ENCODE measurements at places on chromosomes 7 and 10. TPM values are rescaled to one million over a fixed set of nuclear protein-coding genes. Genes with fewer than 3 reads are reported as not detected.

The SLC39A12 gene
- not detected for total RNA-seq

The CRPPA gene
- total RNA-seq = 7.9 TPM

The GDF2 gene
- not detected for total RNA-seq

- no peak for DNase-seq
Observed at GRCh38 chr7:45244981-45245380, 87.4 kb downstream of the RAMP3 start.

DNA sequence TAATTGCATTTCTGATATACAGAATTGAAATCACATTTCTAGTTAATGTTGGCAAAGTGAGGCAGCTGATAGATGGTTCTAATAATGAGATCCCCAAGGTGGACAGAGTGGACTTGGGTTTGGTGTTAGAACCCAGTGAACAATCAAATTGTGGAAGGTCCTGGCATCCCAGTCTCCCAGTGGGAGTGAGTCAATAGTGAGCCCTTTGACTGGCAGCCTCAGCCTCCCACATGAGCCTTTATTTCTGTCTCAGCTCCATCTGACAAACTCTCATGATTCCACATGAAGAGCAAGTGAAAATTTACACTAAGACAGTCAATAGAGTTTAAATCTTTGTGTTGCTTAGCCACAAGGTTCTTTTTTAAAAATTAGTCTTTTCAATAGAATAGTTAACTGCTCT, 56.7 kb upstream of the MYO3A start:
- DNase-seq = no peak

- no peak for DNase-seq
Observed at GRCh38 chr7:2921653-2922347, 77.7 kb upstream of the GNA12 start.

DNA sequence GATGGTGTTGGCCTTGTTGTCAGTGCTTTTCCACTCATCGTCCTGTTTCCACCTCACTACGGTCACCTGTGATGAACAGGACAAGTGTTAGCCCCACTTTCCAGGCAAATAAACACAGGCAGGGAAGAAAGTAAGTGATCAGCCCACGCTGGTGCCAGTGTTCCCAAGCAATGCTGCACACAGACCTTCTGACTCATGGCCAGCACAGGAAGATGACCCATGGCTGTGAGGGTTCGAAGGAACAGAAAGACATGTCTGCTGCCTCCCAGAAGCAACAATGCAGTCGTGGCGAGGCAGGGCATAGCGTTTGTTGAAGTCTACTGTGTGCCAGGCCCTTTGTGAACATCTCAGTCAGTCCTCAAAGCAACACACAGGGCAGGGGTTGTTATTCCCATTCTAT, 35.7 kb downstream of the SLC29A3 start:
- DNase-seq = no peak

The VIPR2 gene
- 8.5 TPM for total RNA-seq

The AKR1C2 gene
- total RNA-seq = 170 TPM

- no peak for DNase-seq
Observed at GRCh38 chr7:53119514-53119941, 84.1 kb downstream of the POM121L12 start.

The ASB4 gene
- 0.71 TPM for total RNA-seq

The LLCFC1 gene
- total RNA-seq = not detected

- no peak for DNase-seq
Observed at GRCh38 chr10:74521526-74521925, 304.9 kb upstream of the KAT6B start.

- no peak for DNase-seq
Observed at GRCh38 chr7:152424348-152425108, 11.3 kb downstream of the KMT2C start.

The KAZALD1 gene
- total RNA-seq = 7.1 TPM

The OR6V1 gene
- not detected for total RNA-seq

DNA sequence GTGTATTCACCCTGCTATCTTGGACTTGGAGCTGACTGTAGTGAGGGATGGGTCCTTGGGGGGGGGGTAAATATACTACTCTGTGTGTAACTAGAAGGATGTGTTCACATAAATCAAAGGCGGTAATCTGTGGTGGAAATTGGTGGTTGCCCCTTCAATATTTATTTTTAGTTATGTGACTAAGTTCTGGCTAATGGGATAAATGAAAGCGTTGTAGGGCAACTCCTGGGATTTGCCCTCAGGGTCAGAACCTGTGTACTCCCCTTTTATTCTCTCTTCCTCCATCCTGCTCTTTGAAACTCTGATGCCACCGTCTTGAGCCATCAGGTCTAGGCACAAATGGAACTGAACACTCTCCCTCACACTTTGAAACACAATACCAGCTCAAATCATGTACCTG, 24.3 kb upstream of the ST7 start:
- DNase-seq = no peak

GRCh38 chr7:64951250-64951848, 39.5 kb downstream of the ZNF117 start:
- DNase-seq = no peak

DNA sequence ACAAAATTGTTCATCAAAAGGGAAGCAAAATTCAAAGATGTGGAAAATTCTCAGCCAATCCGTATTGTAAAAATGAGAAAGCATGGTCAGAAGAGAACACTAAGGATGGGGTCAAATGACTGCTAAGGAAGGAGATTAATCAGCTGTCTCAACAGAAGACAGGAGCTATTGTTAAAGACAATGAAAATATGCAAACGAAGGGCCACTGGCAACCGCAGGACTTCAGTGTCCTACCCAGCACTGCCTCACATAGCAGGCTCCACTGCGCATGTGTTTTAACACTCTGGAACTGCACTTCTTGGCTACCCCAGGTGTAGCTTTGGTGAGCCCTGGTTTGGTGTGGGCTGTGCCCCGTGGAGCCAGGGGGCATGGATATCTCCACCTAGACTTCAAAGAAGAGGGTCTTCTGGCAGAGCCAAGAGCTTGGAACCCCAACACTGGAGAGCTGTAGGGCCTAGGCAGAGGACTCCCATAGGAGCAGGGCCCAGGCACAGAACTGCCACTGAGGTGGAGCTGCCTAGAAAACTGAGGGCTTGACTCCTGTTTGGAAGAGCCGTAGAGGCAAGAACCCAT, 176.2 kb upstream of the GDF10 start:
- DNase-seq = no peak

DNA sequence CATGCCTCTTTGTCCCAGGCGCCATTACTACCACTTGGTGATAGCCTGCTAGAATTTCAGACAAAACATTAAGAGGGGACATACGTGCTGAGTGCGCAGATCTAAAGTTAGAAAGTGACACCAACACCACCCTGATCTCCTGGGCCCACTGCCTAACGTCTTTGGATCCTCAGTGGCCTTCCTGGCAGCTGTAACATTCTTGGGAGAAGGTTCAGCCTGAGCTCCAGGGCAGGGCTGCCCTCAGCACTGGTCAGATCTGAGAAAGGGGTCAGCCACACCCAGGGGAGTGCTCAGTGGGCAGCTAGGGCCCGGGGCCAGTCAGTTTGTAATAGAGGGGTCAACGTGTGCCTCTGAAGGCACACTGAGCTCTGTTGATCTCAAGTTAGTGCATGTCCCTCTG, 48.4 kb downstream of the ZCCHC24 start:
- no peak for DNase-seq

DNA sequence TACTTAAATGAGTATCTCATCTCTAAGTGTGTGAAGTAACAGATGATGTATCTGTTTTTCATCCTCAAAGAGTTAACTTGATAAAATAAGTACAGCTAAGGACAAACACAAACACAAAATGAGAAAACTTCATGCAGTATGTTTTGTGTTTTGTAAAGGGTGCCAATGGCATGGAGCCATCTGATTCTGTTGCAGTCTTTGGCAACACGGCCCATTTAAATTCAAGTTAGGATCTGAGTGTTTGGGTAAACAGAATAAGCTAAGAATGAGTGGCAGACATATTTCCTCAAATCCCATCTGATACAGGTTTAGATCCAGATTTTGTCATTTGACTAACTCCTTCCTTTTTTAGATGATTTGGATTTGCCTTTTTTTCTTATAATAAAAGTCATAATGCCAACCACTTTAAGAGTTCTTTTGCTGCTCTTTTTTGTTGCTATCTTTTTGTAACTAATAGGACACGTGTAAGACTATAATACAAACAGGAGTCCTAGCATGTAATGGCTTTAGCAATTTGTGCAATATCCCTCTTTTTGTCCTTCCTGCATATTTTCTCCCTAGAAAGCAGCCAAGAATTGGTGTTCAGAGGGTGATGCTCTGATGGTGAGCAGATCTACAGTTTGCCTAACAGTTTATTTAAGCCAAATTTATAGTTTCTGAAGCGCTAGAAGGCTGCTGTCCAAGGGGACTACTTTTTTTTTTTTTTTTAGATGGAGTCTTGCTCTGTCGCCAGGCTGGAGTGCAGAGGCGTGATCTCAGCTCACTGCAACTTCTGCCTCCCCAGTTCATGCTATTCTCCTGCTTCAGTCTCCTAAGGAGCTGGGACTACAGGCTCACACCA, 18.9 kb upstream of the ACTA2 start:
- DNase-seq = no peak

The GPRIN2 gene
- not detected for total RNA-seq

GRCh38 chr7:36775676-36776075, 51.4 kb upstream of the AOAH start:
- DNase-seq = no peak

All from left cardiac atrium (tissue), 4 donors.